Choroid plexus epithelial cell (primary cell): ENCODE measurements at places on chromosomes 6 and 20.

- no peak for DNase-seq
Measured at GRCh38 chr6:42565823-42566613, 2.2 kb downstream of the UBR2 start.

DNA sequence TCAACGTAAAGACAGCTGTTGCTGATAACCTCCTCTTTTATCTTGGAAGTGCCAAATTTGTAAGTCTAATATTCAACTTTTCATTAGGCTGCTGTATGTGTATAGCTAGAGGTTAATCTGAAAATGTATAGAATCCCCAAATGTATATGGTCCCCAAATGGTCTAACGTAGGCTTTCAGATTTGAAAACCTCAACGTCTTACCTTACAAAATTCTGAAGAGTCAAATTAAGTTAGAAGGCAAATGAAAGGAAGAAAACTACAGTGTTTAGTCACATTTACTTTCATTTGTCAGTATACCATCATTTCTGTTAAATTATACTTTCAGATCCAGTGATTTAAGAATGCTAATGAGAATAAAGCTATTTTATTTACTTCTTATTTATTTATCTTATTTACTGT, 256.9 kb downstream of the ARHGAP18 start:
- DNase-seq, result no peak

- no peak for DNase-seq
Measured at GRCh38 chr6:31870385-31870921, 7.8 kb upstream of the NEU1 start.

DNA sequence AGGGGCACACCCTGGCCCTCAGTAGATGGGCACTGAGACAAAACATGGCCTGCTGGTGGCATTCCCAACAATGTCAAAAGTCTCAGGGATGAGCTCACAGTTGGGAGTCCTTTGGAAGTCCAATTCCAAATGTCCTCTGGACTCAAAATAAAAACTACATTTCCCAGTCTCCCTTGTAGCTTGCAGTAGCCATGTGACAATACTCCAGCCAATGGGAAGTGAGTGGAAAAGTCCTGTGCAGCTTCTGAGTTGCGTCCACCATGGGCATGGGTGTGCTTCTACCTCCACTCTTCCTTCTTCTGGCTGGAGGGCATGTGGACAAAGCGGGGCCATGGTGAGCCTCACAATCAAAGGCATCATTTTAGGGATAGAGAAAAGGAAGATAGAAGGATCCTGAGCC, 5.8 kb upstream of the ADAM33 start:
- DNase-seq, result peak; percentile 77

- no peak for DNase-seq
Measured at GRCh38 chr20:57842720-57843119, 132.9 kb upstream of the PMEPA1 start.

DNA sequence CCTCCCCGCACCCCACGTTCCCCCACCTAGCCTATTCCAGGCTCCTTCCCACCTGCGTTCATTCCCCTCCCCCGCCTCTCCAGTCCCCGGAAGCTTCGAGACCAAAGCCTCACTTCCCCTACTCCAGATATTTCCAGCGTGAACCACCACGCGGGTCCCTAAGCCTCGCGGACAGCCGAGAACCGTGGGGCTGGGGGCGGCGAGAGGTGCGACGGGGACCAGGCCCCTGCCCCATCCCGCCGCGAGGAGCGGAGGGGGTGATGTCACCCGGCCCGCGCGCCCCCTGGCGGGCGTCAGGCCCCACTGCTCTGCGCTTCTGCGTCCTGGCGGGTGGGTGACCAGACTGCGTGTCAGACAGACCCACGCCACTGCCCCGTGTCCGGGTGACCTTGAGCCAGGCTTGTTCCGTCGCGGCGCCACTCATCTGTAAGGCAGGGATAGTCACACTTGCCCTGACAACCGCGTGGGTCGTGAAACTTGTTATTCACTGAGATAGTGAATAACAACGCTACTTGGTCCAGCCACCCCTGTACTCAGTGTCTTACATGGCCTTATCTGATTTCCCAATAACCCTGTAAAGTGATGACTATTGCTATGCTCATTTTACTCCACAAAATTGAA, 9.0 kb upstream of the HSP90AB1 start:
- peak; percentile 62 for DNase-seq

GRCh38 chr6:161745594-161746141, 471.8 kb upstream of the AGPAT4 start:
- no peak for DNase-seq

- peak; percentile 83 for DNase-seq
Measured at GRCh38 chr20:50980851-50981713, 22.5 kb downstream of the MOCS3 start.

DNA sequence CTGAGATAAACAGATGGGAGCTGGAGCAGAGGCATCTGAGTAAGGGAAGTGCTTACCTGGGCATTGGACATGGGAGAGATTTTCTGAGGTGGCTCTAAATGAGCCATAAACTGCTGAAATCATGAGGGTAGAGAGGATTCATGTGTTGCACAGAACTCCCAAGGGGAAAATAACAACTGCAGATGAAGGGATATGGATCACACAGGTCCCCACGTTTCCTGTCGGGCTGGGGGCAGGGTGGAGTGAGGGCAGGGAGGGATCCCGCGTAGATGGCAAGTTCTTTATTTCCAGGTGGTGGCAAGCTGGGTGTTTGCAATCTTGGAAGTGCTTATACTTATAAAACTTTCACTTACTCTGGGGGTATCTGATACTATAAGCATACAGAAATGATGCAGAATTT, 422.6 kb upstream of the FLRT3 start:
- no peak for DNase-seq

DNA sequence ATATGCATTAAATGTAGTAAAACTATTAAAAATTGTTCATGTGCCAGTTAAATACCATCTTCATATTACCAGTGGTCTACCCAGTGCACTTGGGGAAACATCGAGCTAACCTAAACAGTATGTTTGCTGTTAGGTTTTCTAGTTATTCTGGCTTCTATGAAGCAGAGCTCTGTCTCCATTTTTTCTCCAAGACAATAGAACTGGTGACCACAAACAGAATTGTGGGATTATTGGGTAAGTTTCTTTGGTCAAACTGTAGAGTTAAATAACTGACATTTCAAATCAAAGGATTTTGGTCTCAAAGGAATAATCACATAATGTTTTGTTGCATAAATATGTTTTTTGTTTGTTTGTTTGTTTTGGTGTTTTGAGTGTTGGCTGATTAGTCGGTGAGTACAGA, 40.5 kb upstream of the EDN3 start:
- DNase-seq, result no peak

DNA sequence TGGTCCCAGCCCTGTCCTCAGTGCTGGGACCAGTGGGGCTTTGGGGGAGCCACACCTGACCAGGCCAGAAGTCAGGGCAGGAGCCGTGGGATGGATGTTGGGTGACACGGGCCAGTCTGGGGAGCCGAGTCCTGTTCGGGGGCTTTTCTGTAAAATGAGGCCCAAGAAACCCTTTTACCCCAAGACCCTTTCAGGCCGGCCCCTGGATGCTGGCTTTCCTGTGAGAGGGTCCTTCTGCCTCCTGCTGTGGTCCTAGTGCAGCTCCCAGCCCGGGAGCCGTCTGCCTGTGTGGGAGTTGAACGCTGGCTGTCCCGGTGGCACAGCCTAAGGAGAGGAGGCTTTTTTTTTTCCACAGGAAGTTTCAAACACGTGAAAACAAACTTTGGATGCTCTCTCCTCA, 123.2 kb downstream of the TMEM242 start:
- DNase-seq, result no peak

DNA sequence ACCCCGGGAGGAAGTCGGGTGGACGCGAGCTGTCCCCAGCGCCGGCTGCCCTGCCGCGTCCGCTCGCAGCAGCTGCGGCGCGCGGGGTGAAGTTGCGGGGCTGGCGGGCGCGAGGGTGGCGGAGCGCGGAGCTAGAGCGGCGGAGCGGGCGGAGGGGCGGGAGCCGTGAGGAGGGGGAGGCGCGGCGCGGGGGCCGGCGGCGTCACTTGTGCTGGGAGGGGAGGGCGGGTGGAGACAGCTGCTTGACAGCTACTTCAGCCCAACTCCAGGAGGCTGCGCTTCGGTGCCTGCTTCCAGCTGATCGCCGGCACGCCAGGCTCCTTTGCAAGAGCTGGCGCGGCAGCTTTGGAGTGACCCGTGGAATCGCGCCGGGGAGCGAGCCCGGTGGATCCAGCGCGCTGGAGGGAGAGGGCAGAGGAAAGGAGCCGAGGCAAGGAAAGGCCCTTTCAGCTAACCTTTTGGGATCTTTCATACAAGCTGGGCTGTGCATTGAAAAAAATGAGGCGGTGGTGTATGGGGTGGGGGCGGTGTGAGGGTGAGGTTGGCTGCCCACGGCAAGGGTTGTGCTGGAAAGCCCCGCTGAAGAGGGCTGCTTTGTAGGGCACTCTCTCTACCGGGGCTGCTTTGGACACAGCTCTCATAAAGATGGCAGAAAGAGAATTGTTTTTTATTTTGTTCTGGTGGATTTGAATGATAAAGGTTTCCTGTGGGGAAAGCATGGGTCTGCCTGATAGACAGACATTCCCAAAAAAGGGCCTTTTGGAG, 24.6 kb downstream of the RIPOR2 start:
- peak; percentile 47 for DNase-seq

- no peak for DNase-seq
Measured at GRCh38 chr6:169341706-169342105, 88.1 kb upstream of the THBS2 start.

- DNase-seq, result no peak
Measured at GRCh38 chr20:48333707-48334106, 494.1 kb downstream of the PREX1 start.

- no peak for DNase-seq
Measured at GRCh38 chr6:7580927-7581618, 8.9 kb upstream of the SNRNP48 start.

- peak; percentile 74 for DNase-seq
Measured at GRCh38 chr20:11777387-11778205, 140.1 kb upstream of the BTBD3 start.

- no peak for DNase-seq
Measured at GRCh38 chr20:438571-439469, 23.5 kb downstream of the TBC1D20 start.

GRCh38 chr6:25899123-25899522, 25.1 kb upstream of the SLC17A3 start:
- DNase-seq, result no peak

GRCh38 chr20:41952166-41952565, 334.0 kb upstream of the CHD6 start:
- no peak for DNase-seq

DNA sequence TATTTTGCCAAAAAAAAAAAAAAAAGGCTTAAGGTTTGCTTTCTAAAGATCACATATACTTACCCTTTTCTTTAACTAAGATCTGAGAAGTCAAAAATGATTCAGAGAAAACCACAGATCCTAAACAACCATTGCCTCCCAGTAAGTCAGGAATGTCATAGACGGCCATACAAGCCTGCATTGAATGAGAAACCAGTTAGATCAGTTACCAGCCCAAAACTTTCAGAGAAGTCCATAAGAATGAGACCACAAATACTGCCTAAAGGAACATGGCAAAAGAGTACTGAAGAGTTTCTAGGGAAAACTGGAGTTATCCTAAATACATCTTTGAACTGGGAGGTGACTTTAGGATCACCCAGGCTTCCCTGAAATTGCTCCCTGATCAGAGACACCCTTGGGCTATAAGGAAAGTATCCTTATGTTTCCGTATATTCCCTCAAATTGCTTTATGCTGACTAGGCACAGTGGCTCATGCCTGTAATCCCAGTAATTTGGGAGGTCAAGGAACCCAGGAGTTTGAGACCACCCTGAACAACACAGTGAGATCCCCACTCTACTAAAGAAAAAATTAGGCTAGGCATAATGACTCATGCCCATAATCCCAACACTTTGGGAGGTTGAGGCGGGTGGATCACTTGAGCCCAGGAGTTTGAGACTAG, 79.4 kb upstream of the SLC4A11 start:
- peak; percentile 25 for DNase-seq

DNA sequence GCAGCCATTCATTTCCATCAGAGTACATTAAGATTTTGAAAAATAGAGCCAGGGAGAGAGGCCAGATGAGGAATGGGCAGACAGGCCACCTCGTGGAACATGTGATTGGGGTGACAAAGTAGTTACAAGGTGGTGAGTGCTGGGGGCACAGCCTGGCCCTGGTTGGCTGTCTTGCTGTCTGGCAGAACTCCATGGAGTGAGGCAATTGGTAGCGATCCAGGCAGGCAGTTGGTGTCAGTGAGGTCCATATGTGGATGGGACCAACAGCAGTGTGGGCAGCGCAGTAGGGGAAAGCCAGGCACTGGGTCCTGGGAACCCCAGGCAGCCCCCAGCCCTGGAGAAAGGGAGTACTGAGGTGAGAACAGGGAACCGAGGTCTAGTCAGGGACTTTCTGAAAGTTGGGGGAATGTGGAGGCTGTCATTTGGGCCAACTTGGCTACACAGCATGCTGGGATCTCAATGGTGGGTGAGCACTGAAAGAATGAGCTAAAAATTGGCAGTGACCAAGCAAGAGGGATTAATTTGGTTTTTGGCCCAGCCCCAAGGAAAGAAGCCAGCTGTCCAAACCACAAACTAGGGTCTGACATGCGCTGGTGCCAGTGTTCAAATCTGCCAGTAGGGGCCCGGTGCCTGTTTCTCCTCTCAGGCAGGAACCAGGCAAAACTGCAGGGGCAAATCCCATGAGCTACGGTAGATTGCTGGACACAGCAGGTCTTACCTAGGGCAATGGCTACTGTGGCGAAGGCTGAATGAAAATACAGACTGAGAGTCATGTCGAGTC, 61.4 kb upstream of the E2F3 start:
- no peak for DNase-seq

- DNase-seq, result no peak
Measured at GRCh38 chr20:40778894-40779496, 90.0 kb upstream of the MAFB start.

GRCh38 chr6:2221726-2222274, 23.6 kb downstream of the GMDS start:
- DNase-seq, result peak; percentile 43

- DNase-seq, result no peak
Measured at GRCh38 chr6:157050537-157051265, 272.6 kb downstream of the TMEM242 start.

- DNase-seq, result no peak
Measured at GRCh38 chr6:153125032-153125431, 6.0 kb downstream of the RGS17 start.

GRCh38 chr6:89145091-89145955, 532 bp upstream of the PM20D2 start:
- peak; percentile 42 for DNase-seq

DNA sequence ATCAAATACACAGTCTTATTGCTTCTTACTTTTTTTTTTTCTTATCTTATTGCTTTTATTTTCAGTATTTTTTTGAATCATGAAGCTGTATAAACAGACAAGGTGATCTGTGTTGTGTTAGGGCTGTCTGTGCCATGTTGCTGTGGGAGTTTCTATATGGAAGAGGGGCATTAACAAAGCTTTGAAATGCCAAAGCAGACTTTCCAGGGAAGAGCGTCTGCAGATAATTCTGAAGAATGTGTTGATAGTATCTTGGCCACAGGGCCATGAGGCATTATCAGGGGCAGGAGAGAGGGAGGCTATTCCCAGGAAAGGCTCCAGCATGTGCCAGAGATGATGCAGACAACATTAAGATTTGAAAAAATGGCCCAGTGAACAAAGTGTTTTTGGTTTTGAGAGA, 354.5 kb downstream of the UTRN start:
- no peak for DNase-seq

- DNase-seq, result peak; percentile 68
Measured at GRCh38 chr6:149851461-149852110, 12.6 kb downstream of the LRP11 start.

DNA sequence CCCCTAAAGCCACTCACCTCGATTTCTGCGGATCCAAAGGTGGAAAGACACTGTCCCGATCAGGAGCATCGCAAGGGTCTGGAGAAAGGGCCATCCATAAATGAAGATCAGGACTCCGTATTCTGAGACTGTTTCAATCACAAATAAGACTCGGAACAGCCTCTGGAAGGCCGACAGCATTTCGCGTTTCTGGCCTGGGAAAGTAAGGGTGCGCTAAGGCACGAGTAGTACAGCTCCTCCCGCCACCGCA, 44.6 kb downstream of the DPPA5 start:
- no peak for DNase-seq
